ENCODE measurements at places on chromosomes 4 and X.
A peak's percentile ranks its signal among the peaks of the same experiment; 100 is the strongest.

DNA sequence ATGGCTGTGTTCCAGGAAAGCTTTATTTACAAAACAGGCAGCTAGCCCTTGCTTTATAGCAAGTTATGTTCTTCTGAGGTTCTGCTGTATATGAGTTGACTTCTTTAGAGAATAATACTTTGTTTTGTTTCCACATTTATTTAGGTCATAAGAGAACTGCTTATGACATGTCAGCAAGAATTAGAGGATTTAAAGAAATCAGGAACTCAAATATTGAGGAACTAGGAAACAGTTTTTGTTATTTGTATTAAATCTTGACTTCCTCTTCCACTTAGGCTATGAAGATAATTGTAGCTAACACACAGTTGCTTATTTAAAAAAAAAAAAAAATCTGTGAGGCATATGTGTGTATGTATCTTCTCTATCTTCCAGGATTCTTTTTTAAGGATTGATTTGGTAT, 14.3 kb downstream of the ZRSR2 start:
- H3K27me3 ChIP-seq, result no peaks in the 10 kb centered on the region
- peaks cover 23% of the 10 kb centered on the region for H3K36me3 ChIP-seq
- no peak for DNase-seq
- no peaks in the 10 kb centered on the region for H3K4me1 ChIP-seq

- no peaks in the 10 kb centered on the region for H3K36me3 ChIP-seq
- H3K27me3 ChIP-seq, result no peaks in the 10 kb centered on the region
- no peak for DNase-seq
- no peak overlapping the region for H3K4me3 ChIP-seq
- no peak overlapping the region for H3K27ac ChIP-seq
- no peaks in the 10 kb centered on the region for H3K4me1 ChIP-seq
These were observed 129.4 kb downstream of the CNKSR2 start for GRCh38 chrX:21503593-21503992.

- H3K36me3 ChIP-seq, result no peaks in the 10 kb centered on the region
- H3K4me3 ChIP-seq, result no peak overlapping the region
- H3K4me1 ChIP-seq, result peaks cover 23% of the 10 kb centered on the region
These were observed 457.4 kb downstream of the CENPC start for GRCh38 chr4:67087897-67088296.

DNA sequence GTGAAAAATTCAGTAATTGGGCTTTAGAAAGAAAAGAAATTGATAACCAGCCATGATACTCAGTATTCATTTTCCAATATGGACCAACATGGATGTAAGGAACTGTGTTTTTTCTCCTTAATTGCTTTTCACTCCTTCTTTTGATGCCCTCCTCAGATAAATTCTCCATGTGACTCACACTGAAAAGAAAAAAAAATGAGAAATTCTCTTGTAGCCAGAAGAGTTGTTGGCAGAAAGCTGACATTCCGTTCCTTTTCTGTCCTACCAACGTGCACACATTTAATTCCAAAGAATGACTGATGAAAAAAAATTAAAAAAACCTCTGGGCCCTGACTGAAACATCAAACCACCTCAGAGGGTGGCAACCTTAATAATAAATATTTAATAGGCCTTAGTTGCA, 153.1 kb downstream of the AMELX start:
- H3K4me3 ChIP-seq, result no peak overlapping the region
- no peak for DNase-seq
- no peaks in the 10 kb centered on the region for H3K27me3 ChIP-seq
- H3K27ac ChIP-seq, result no peak overlapping the region
- no peaks in the 10 kb centered on the region for H3K4me1 ChIP-seq

- no peak overlapping the region for H3K4me3 ChIP-seq
- H3K36me3 ChIP-seq, result peaks cover 10% of the 10 kb centered on the region
- DNase-seq, result no peak
- no peaks in the 10 kb centered on the region for H3K27me3 ChIP-seq
- H3K27ac ChIP-seq, result no peak overlapping the region
These were observed 26.1 kb downstream of the ARFIP1 start for GRCh38 chr4:152805818-152806217.

DNA sequence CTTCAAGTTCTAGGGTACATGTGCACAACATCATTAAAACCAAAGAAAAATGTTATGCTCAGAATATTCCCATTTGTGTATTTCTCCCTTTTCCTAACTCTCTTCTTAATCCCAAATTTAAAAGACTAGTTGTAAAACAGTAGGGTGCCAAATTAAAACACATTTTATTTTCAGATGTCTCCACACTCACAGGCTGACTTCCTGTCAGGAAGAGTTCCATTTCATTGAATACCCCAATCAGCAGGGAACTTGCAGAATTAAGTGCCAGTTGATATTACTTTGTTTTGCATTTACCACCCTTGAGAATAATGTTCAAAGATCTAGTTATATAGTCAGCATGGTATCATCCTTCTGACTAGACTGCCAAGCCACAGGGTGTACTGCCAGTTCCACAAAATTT, 207.9 kb downstream of the MAB21L2 start:
- peaks cover 9% of the 10 kb centered on the region for H3K36me3 ChIP-seq
- no peaks in the 10 kb centered on the region for H3K27me3 ChIP-seq
- no peak overlapping the region for H3K27ac ChIP-seq
- no peak for DNase-seq
- peaks cover 2% of the 10 kb centered on the region for H3K4me1 ChIP-seq

- peaks cover 7% of the 10 kb centered on the region for H3K4me1 ChIP-seq
- H3K27me3 ChIP-seq, result no peaks in the 10 kb centered on the region
- DNase-seq, result no peak
These were observed 62.0 kb downstream of the HTT start for GRCh38 chr4:3136454-3136853.

GRCh38 chr4:47432749-47433148, 30.8 kb downstream of the COMMD8 start:
- no peaks in the 10 kb centered on the region for H3K27me3 ChIP-seq
- H3K4me1 ChIP-seq, result no peaks in the 10 kb centered on the region
- no peak overlapping the region for H3K4me3 ChIP-seq
- H3K36me3 ChIP-seq, result no peaks in the 10 kb centered on the region
- DNase-seq, result no peak

DNA sequence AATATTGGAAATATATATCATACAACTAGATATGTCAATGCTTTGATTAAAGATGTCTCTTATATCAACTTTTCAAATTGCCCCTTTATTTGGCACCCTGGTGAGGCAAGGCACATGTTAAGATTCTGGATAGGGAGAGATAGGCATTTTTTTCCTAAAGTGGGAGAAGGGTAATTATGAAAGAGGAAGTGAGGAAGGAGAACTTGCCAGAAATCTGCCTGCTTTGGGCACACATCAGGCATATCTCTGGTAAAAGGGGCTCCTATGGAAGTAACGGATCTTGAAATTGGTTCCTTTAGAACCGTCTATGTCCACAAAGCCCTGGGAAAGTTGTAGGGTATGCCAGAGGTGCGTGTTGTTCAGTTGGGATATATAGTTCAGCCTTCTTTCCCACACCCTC, 5.7 kb downstream of the IL15 start:
- no peak overlapping the region for H3K4me3 ChIP-seq
- no peak overlapping the region for H3K27ac ChIP-seq
- peaks cover 2% of the 10 kb centered on the region for H3K4me1 ChIP-seq
- no peak for DNase-seq
- H3K27me3 ChIP-seq, result peaks cover 25% of the 10 kb centered on the region

DNA sequence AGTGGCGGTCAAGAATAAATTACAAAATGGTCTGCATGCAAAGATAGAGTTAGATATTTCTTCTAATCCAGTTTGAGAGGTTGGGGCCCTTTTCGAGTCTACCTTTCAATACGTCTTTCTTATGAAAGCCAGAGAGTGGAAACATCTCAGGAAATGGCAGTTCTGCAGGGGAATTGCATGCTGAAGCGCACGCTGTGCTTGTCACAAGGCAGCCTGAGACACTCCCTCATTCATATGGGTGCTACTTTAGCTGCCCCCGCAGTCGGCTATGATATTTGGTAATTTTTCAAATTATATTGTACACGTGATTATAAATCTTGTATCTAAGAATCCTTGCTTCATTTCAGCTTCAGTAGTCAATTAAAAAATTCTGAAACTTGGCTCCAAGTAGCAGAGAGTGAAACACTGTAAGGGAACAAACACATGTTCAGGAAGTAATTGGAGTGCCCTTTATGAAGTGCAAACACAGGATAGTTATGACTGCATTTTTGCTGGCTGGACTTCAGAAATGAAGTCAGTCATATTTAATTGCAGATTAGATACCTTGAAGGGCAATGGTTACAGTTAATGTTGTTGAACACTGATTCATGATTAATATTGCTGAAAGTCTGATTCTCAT, 145.5 kb upstream of the NAP1L5 start:
- H3K27ac ChIP-seq, result no peak overlapping the region
- peaks cover 6% of the 10 kb centered on the region for H3K4me1 ChIP-seq
- H3K27me3 ChIP-seq, result no peaks in the 10 kb centered on the region
- peaks cover 5% of the 10 kb centered on the region for H3K36me3 ChIP-seq

DNA sequence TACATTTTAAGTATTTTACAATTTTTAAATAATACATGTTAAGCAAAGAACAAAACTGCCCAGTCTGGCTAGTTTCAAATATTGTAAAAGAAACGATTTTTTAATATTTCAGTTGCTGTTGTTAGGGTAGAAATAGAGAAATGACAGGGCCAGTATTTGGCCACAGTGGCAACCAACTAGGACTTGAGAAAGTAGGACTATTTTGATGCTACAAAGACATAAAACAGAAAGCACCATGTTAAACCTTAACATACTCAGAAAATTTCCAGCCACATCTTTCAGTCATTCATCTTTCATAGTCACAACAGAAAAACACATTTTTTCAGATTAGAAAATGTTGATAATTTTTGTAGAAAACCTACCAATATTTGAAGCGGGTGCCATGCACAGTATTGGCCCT, 104.5 kb downstream of the MBNL3 start:
- H3K36me3 ChIP-seq, result no peaks in the 10 kb centered on the region
- H3K4me1 ChIP-seq, result no peaks in the 10 kb centered on the region
- H3K27me3 ChIP-seq, result no peaks in the 10 kb centered on the region

GRCh38 chr4:164956766-164957643, 20.5 kb downstream of the TRIM61 start:
- peaks cover 3% of the 10 kb centered on the region for H3K36me3 ChIP-seq
- H3K4me1 ChIP-seq, result peaks cover 12% of the 10 kb centered on the region
- peak; percentile 69 for DNase-seq
- peaks cover 4% of the 10 kb centered on the region for H3K27me3 ChIP-seq
- peak overlapping the region; percentile 89 for H3K4me3 ChIP-seq

GRCh38 chr4:158617956-158618355, 53.7 kb downstream of the C4orf46 start:
- no peak for DNase-seq
- H3K36me3 ChIP-seq, result no peaks in the 10 kb centered on the region
- no peak overlapping the region for H3K4me3 ChIP-seq

DNA sequence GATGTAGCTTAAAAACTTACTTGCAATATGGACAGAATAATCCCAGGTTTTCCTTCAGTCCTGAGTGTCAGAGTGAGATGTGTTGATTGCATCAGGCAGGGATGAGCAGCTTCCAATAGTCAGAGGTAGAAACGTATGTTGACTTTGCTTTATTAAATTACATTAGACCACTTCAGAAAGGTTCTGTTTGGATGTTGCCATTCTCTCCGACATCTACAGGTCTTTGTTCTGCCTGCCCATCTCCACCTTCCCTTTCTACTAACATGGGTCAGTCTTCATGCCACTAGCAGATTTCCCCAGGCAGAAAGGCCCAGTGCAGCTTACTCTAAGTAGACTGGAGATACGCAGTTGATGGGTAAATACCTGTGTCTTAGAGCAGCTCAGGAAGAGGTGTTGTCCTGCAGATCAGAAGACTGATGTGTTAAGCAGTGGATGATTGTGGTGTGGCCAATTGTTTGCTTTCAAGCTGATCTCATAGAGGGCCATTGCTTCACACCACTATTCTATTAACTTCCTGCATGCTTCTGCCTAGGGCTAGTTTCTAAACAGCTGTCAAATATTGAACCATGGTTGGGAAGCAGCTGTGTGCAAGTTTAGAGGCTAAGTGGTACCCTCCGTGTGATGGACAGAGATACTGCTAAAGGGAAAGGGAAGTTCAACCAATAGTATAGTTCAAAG, 1.8 kb downstream of the FRMPD4 start:
- no peak for DNase-seq
- H3K27me3 ChIP-seq, result peaks cover 67% of the 10 kb centered on the region
- H3K36me3 ChIP-seq, result no peaks in the 10 kb centered on the region
- no peak overlapping the region for H3K27ac ChIP-seq
- H3K4me3 ChIP-seq, result no peak overlapping the region

DNA sequence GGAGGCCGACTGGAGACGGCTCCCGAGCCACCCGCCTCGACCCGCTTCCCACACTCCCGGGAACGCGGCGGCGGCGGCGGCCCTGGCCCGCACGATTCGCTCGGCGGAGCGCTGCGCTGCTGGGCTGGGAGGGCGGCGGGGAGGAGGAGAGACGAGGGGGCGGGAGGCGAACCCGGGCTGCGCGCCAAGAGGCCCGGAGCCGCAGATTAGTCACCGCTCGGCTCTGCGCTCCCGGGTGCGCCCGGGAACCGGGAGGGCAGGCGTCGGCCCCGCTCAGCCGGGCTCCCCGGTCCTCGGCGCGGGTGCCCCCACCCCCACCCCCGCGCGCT, 11.2 kb upstream of the BCOR start:
- peaks cover 2% of the 10 kb centered on the region for H3K36me3 ChIP-seq
- H3K4me1 ChIP-seq, result peaks cover 7% of the 10 kb centered on the region
- no peaks in the 10 kb centered on the region for H3K27me3 ChIP-seq
- peak; percentile 32 for DNase-seq

- no peaks in the 10 kb centered on the region for H3K36me3 ChIP-seq
- H3K27ac ChIP-seq, result no peak overlapping the region
- no peak overlapping the region for H3K4me3 ChIP-seq
- DNase-seq, result no peak
These were observed 7.8 kb upstream of the SH3TC1 start for GRCh38 chr4:8191136-8191747.

DNA sequence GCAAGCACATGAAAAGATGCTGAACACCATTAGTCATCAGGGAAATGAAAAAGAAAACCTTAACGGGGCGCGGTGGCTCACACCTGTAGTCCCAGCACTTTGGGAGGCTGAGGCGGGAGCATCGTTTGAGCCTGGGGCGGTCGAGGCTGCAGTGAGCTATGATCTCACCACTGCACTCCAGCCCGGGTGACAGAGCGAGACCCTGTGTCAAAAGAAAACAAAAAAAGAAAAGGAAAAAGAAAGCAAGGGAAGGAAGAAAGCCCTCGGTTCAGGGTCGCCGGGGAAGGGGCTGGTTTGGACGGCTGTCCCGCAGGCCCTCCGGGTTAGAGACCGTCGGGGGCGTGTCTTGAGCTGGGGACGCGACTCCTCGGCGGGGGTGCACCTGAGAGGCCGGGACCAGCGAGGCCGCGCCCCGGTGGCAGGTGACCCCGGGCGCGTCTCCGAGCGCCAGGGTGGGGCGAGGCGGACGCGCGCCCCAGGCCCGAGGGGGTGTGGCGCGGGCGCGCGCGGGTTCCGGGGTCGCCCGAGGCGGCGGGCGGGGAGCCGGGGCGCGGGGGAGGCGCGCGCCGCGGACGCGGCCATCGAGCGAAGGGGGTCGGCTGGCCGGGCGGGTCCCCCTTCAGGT, 478 bp upstream of the PLXNA3 start:
- no peaks in the 10 kb centered on the region for H3K4me1 ChIP-seq
- H3K36me3 ChIP-seq, result peaks cover 18% of the 10 kb centered on the region
- DNase-seq, result peak; percentile 38
- H3K27me3 ChIP-seq, result no peaks in the 10 kb centered on the region

GRCh38 chrX:120365320-120365719, 3.4 kb downstream of the ATP1B4 start:
- H3K4me1 ChIP-seq, result no peaks in the 10 kb centered on the region
- DNase-seq, result peak; percentile 13
- no peak overlapping the region for H3K27ac ChIP-seq
- H3K27me3 ChIP-seq, result no peaks in the 10 kb centered on the region
- no peaks in the 10 kb centered on the region for H3K36me3 ChIP-seq

- peaks cover 1% of the 10 kb centered on the region for H3K36me3 ChIP-seq
- no peak overlapping the region for H3K27ac ChIP-seq
- H3K4me3 ChIP-seq, result peak overlapping the region; percentile 41
- peaks cover 30% of the 10 kb centered on the region for H3K27me3 ChIP-seq
These were observed 38.9 kb downstream of the STARD8 start for GRCh38 chrX:68686097-68686977.
